Cortex of kidney (tissue), 1 donor: ENCODE measurements at places on chromosomes 13 and 19.

DNA sequence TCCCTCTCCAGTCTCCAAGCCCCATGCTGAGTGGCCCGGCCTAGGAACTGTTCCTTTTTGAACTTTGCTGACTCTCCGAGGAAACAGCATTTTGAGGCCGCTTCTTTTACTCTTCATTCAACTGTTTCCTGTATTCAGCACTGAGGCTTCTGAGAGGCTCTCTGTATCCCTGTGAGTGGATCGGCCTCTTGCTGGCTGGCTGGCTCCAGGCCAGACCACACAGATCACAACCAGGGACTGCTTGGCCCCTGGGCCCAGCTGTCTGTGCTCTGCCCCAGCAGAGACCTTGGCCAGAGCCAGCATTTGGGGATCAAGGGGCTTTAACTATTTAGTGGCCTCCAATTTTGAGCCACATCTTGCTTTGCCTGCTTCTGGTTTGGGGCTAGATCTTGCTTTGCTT lies 75.6 kb upstream of the KL start:
- DNase-seq: no peak

DNA sequence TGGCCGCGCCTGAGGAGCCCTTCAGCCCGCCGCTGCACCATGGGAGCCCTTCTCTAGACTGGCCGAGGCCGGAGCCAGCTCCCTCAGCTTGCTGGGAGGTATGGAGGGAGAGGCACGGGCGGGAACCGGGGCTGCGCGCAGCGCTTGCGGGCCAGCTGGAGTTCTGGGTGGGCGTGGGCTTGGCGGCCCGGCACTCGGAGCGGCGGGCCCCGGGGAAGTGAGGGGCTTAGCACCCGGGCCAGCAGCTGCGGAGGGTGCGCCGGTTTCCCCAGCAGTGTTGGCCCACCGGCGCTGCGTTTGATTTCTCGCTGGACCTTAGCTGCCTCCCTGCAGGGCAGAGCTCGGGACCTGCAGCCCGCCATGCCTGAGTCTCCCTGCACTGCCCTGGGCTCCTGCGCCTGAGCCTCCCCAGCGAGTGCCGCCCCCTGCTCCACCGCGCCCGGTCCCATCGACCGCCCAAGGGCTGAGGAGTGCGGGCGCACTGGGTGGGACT lies 1890.0 kb upstream of the PCDH20 start:
- DNase-seq: no peak

GRCh38 chr13:98143157-98143553 lies 261 bp downstream of the FARP1 start:
- no peak for DNase-seq

DNA sequence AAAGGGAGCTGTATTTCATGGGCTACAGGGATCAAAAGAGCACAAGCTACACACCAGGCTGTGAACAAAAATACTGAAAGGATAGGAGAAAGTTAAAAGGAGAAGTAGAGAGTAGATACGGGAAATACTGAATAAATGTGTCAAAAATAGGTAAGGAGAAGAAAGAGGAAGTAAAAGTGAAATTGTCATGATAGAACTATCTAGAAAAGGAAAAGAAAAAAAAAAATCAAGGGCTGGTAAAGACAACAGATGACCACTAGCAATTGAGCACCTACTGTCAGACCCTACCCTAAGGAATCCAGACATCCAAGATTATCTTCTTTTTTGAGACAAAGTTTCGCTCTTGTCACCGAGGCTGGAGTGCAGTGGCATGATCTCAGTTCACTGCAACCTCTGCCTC lies 4.8 kb downstream of the RUBCNL start:
- DNase-seq: no peak

DNA sequence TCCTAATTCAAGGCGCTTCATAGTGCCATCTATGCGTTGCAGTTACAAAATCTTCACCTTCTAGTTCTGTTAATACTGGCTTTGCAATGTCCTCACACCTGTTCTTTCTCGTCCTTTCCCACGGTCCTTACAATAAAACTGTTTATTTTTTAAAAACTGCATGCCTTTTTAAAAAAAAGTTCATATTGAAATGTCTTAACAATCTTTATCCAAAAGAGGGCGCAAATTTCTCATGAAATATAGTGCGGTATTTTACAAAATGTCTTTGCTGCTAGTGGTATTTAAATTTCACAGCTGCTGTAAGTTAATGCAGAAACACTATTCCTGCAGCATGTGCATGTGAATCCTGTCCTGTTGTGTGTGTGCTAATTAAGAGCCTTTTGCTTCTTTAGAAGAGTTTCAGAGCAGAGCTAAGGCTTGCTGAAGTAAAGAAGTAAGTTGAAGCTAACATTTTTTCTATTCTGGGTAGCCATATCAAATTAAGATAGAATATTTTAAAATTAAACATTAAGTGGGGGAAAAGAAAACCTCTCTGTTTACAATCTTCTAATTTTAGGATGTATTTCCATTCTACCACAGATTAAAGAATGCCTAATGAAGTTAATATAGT lies 15.8 kb upstream of the CLDN10 start:
- DNase-seq: no peak
